SK-N-SH (cell line): ENCODE measurements at places on chromosomes 7 and 10. TPM values are rescaled to one million over a fixed set of nuclear protein-coding genes. Genes with fewer than 3 reads are reported as not detected.
A peak's percentile ranks its signal among the peaks of the same experiment; 100 is the strongest.

RARRES2 gene
- polyA plus RNA-seq: 0.26 and 0.43 TPM in 2 replicates

- H3K4me3 ChIP-seq: no peak overlapping the region
- no peaks in the 10 kb centered on the region for H3K4me1 ChIP-seq
- H3K36me3 ChIP-seq: no peaks in the 10 kb centered on the region
- H3K27me3 ChIP-seq: no peaks in the 10 kb centered on the region
These were observed 34.6 kb upstream of the HSPA12A start for GRCh38 chr10:116777006-116777405.

GRCh38 chr7:112302566-112302965, 96.1 kb downstream of the ZNF277 start:
- H3K27me3 ChIP-seq: no peaks in the 10 kb centered on the region
- no peaks in the 10 kb centered on the region for H3K4me1 ChIP-seq
- no peak overlapping the region for H3K4me3 ChIP-seq
- no peak for DNase-seq
- peaks cover 22% of the 10 kb centered on the region for H3K36me3 ChIP-seq
- no peak overlapping the region for H3K27ac ChIP-seq

C7orf57 gene
- 0.41 and 0.71 TPM in 2 replicates for polyA plus RNA-seq

DNA sequence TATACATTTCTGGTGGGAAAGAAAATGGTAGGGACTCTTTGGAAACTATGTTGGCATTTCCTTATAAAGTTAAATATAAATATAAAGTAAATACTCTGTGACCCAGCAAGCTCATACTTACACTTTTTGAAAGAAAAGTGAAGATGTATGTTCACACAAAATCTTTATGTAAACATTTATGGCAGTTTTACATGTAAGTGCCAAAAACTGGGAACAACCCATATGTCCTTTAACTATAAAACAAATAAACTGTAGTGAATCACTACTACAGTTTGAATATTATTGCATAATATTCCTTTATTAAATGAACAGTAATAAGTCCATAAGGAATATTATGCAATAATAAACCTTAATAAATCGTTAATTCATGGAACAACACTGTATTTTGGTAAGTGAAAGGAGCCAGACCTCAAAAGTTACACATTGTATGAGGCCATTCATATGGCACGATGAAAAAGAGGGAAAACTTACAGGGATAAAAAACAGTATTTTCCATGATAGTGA, 1660.3 kb upstream of the LRRTM3 start:
- no peak overlapping the region for H3K27ac ChIP-seq
- H3K4me1 ChIP-seq: no peaks in the 10 kb centered on the region
- no peak overlapping the region for H3K4me3 ChIP-seq

HOXA13 gene
- polyA plus RNA-seq: not detected in 2 replicates

TRIM50 gene
- not detected in 2 replicates for polyA plus RNA-seq

GRCh38 chr7:111753968-111754367, 191.7 kb upstream of the IMMP2L start:
- no peak for DNase-seq
- H3K27ac ChIP-seq: peak overlapping the region; percentile 50
- H3K4me1 ChIP-seq: peaks cover 10% of the 10 kb centered on the region
- no peaks in the 10 kb centered on the region for H3K27me3 ChIP-seq
- H3K36me3 ChIP-seq: peaks cover 22% of the 10 kb centered on the region

ZNF804B gene
- not detected in 2 replicates for polyA plus RNA-seq

AKR1C8 gene
- polyA plus RNA-seq: not detected in 2 replicates

DNA sequence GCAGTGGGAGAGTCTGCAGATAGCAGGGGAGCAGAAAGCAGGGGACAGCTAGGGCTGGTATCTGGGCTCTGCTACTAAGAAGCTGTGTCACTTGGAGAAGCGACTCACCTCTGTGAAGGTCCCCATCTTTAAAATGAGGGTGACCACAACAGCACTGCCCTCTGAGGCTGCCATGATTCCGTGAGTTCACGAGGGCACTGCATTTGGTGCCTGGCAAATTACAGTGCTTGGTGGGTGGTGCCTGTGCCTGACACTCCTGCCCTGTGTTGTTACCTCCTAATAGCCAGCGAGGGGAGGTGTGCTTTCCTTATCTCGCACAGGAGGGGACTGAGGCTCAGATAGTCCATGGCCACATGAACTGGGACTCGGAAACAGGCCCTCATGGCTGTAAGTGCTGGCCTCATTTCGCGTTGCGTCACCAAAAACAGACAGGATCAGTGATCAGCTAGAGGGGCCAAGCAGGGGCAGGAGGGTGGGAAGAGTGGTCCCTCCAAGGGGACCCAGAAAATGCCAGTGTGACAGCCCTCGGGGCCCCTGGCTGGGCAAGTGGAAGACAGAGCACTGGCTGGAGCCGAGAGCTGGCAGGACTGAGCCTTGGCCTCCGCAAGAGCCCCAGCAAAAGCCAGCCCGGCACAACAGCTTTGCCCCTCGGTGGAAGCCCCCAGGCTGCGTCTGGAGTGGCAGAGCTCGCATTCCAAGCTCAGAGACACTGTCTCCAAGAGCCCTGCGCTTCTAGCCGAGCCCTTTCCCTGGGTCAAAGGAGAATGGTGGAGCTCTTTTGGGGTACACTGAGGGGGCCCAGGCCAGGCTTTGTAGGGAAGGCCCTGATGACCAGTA, 17.3 kb upstream of the BNIP3 start:
- no peaks in the 10 kb centered on the region for H3K27me3 ChIP-seq
- H3K4me3 ChIP-seq: no peak overlapping the region
- no peaks in the 10 kb centered on the region; the same call in 1 of the 2 replicates for H3K4me1 ChIP-seq
- no peak overlapping the region for H3K27ac ChIP-seq
- DNase-seq: no peak
- H3K36me3 ChIP-seq: no peaks in the 10 kb centered on the region

CHST12 gene
- 26.7 and 32.7 TPM in 2 replicates for polyA plus RNA-seq

DNA sequence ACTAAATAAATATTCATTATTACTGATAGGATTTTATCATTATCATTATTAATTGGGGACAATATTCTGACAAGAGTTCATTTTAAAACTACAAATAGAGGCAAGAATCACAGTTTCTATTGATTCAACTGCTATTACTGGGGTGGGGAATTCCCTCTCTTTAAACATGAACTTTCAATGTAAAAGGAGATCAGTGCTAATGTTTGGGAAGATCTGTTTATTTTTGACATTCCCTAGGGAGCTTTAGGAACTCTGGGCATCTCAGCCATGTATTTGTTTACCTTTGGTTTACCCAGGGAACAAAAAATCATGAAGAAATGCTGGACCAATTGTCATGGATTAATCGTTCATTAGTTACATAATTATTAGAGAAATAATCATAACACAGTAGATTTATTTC, 443.2 kb upstream of the AKR1E2 start:
- H3K27ac ChIP-seq: no peak overlapping the region
- peaks cover 2% of the 10 kb centered on the region; the same call in 1 of the 2 replicates for H3K4me1 ChIP-seq
- H3K36me3 ChIP-seq: no peaks in the 10 kb centered on the region
- DNase-seq: no peak
- no peak overlapping the region for H3K4me3 ChIP-seq
- H3K27me3 ChIP-seq: no peaks in the 10 kb centered on the region

- H3K27ac ChIP-seq: no peak overlapping the region
- no peaks in the 10 kb centered on the region for H3K4me1 ChIP-seq
- no peak overlapping the region for H3K4me3 ChIP-seq
- peaks cover 41% of the 10 kb centered on the region for H3K27me3 ChIP-seq
- peak; percentile 17 for DNase-seq
These were observed 86.4 kb upstream of the GNA12 start for GRCh38 chr7:2930310-2931033.

MARVELD1 gene
- polyA plus RNA-seq: 53.0 and 53.8 TPM in 2 replicates

AIMP2 gene
- 98.9 and 104 TPM in 2 replicates for polyA plus RNA-seq

- H3K27me3 ChIP-seq: no peaks in the 10 kb centered on the region
- H3K36me3 ChIP-seq: no peaks in the 10 kb centered on the region
- no peaks in the 10 kb centered on the region for H3K4me1 ChIP-seq
- no peak for DNase-seq
These were observed 256.9 kb downstream of the ELMO1 start for GRCh38 chr7:37191797-37192196.

DNA sequence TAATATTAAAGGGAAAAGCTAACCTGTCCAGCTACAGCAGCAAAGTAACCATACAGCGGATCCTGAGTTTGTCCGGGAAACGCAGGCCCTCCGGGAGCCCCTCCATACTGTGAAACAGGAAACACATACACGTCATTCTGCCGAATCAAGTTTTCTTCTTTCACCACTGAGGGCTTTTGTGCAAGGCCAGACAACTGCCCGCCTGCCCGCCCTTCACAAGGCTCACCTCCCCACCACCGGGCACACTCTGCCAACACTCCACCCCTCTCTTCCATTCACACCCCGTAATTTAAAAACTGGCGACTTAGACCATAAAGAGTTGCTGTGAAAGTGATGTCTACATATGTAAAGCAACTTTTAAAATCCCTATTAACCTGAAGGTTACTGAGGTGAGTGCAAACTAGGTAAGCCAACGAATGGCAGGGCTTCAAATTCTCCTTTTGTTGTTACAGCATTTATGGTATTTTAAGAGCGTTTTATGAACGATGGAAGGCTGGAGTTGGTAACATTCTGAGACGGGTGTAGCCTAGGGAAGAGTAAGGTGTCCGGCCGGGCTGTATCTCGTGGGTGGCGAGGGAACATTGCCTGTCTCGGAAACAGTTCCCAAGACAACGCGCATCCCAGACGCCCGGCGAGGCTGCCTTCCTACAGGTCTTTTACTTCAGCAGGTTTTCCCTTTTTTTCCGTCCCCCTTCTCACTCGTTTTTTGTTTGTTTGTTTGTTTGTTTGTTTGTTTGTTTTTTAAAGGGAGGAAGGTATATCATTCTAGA, 817 bp downstream of the SRI start:
- peak overlapping the region; percentile 98 for H3K27ac ChIP-seq
- H3K4me3 ChIP-seq: peak overlapping the region; percentile 100
- H3K27me3 ChIP-seq: no peaks in the 10 kb centered on the region
- DNase-seq: peak; percentile 76
- peaks cover 27% of the 10 kb centered on the region for H3K36me3 ChIP-seq
- H3K4me1 ChIP-seq: peaks cover 19% of the 10 kb centered on the region

GRCh38 chr7:3561932-3562331, 260.9 kb downstream of the SDK1 start:
- no peak overlapping the region for H3K27ac ChIP-seq
- DNase-seq: no peak
- H3K4me3 ChIP-seq: no peak overlapping the region
- H3K36me3 ChIP-seq: no peaks in the 10 kb centered on the region
- peaks cover 23% of the 10 kb centered on the region for H3K4me1 ChIP-seq

EIF3A gene
- 24.5 and 25.8 TPM in 2 replicates for polyA plus RNA-seq

DNA sequence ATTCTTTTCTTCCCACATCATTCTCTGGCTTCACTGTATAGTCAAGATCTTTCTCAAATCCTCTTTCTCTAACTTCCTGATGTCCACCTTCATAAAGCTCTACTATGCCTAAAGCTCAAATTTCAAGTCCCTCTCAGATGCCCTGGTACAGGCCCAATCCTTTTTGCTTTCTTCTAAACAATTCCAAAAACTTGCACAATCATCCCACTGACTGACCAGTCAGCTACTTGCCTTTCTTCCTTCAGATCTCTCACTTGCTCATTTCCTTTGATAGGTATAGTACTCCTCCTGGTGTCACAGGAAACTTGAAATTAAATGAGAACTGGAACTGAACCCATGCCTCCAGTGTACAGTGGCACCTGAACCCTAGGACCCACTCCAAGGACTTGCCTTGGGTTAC, 18.2 kb downstream of the SEC31B start:
- H3K27me3 ChIP-seq: no peaks in the 10 kb centered on the region
- no peak overlapping the region for H3K4me3 ChIP-seq
- DNase-seq: no peak
- no peak overlapping the region for H3K27ac ChIP-seq
- no peaks in the 10 kb centered on the region for H3K36me3 ChIP-seq

CDCA7L gene
- polyA plus RNA-seq: 16.8 and 18.4 TPM in 2 replicates

CTBP2 gene
- 51.5 and 69.7 TPM in 2 replicates for polyA plus RNA-seq

DNA sequence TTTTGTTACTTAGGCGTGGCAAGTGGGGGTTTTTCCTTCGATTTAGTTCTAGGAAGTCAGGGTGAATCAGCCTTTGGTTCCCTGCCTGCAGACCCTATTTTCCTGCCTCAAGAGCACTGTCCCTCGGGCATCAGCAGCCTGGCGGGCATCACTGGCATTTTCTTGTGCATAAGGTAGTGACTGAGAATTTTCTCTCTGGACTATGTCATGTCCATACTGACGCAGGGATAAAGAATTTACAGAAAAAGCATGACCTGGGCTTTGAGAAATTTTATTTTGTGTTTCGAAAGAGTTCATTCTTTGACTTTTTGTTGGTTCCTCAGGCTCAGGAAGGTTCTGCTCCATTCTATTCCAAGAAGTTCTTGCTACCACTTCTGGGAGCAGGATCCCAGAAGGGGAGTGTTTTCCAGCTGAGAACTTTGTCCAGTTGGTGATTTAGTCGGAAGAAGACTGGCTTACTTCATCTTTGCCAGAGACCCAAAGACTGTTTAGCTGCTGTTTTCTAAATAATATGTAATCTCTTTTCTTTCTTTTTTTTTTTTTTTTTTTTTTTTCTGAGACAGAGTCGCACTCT, 213.9 kb upstream of the SH2B2 start:
- no peaks in the 10 kb centered on the region for H3K27me3 ChIP-seq
- H3K4me3 ChIP-seq: no peak overlapping the region
- no peak for DNase-seq
- H3K36me3 ChIP-seq: peaks cover 12% of the 10 kb centered on the region; the same call in 1 of the 2 replicates

RNF32 gene
- 2.2 and 2.3 TPM in 2 replicates for polyA plus RNA-seq

DNA sequence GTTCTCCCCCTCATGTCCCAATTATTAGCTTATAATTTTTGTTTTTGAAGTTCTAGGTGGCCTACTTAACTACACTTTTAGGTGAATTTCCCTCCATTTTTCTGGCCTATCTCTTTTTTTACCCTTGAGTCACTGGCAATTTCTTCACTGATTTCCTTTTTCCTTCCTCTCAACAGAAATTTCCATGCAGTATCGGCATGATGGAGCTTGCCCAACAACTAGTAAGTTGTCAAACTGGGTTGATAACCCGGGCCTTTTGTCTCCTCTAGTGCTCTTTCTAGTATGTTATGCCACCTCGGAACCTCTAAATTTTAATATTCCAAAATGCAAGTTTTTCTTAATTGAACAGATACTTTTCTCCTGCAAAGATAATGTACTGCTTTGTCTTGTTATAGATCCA, 147.1 kb downstream of the MLLT10 start:
- H3K4me3 ChIP-seq: no peak overlapping the region
- DNase-seq: no peak
- peaks cover 30% of the 10 kb centered on the region for H3K36me3 ChIP-seq
- H3K27me3 ChIP-seq: no peaks in the 10 kb centered on the region
- no peaks in the 10 kb centered on the region for H3K4me1 ChIP-seq
- no peak overlapping the region for H3K27ac ChIP-seq

DNA sequence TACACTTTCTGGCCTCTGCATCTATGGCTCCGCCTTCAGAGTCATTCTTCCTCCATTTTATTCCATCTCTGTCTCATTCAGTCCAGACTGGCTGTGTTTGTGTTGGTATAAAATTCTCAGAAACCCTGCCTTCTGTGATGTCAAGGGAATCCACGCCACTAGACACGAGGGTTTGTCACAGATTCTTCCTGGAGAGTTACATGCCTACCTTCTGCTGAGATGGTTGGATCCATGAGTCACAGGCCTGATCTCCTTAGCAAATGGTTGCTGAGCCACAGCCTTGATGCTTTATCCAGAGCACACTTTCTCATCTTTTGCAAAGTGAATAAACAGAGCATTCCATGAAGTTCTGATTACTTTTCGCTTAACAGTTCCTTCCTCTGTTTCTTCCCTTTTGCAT, 35.9 kb upstream of the TSPAN33 start:
- DNase-seq: no peak
- H3K4me3 ChIP-seq: no peak overlapping the region
- H3K4me1 ChIP-seq: no peaks in the 10 kb centered on the region
- H3K36me3 ChIP-seq: no peaks in the 10 kb centered on the region
- peaks cover 10% of the 10 kb centered on the region; the same call in 1 of the 2 replicates for H3K27me3 ChIP-seq
- no peak overlapping the region for H3K27ac ChIP-seq
